ENCODE measurements at places on chromosomes 3 and 15.

GRCh38 chr3:114404590-114404989 lies 110.8 kb downstream of the TIGIT start:
- no peak for DNase-seq

DNA sequence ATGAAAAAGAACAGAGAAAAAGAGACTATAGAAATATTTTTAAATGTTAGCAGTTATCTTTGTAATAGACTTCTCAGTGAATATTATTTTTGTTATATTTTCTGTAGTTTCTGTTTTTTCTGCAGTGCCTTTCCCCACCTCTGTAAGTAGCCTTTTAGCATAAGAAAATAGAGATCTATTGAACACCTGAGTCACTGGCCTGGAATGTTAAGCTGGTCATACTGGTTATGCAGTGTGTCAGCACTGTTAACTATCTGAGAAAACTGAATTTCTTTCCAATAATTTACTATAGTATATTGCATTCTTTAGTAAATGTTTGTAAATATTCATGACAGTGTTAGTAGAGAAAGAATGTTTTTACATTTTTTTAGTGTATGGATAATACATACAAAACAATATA lies 79.8 kb downstream of the NECTIN3 start:
- DNase-seq, result peak; percentile 84

- peak; percentile 79 for DNase-seq
These were observed 15.8 kb upstream of the SEC11A start for GRCh38 chr15:84731774-84732173.

GRCh38 chr3:127954640-127955039 lies 39.6 kb downstream of the KBTBD12 start:
- no peak for DNase-seq

GRCh38 chr3:99953596-99953995 lies 135.9 kb downstream of the CMSS1 start:
- DNase-seq, result peak; percentile 64

DNA sequence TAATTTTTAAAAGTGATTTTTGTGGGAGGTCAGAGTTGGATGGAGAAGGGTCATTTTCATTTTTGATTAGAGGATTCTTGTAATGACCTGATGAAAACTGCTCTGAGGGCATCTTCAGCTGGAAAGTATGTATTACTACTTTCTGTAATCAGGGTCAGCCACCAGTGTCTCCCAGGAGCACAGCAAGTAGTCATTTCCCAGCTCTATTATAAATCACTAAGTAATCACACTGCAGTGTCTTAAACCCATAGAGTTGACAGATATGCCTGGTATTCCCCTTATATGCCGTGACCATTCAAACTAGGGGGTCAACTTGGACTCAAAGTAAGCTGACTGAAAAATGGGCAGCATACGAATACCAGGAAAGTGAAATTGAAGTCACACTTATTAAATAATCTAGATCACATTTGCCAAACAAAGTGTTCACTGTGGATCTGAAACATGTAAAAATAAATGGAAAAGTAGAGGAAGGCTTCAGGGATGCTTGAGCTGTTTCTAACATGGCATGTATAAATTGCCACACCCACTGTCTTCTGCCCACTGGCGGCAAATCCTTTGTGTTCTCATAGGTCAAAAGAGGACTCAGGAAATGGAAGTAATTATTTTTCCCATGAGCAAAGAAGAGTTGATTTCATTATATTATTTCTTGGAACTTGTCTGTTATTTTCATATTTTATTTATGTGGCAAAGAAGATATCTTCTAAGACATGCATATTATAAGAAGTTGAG lies 105.7 kb downstream of the MBNL1 start:
- DNase-seq, result no peak

DNA sequence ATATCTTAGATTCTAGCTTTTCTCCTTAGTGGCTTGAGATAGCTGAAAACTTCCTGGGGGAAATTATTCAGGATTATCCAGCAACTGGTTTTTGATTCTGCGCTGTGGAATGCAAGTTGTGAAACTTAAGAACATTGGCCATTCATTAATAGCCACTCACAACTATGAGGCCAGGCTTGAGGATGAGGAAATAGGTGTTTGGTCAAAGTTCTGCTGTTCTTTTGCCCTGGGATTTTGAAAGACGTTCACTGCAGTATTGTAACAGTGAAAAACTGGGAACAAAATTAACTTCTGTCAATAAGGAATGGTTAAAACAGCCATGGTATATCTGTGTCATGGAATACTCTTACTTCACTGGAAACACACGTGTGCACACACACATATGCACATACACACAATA lies 44.1 kb downstream of the CTXND1 start:
- peak; percentile 95 for DNase-seq

GRCh38 chr3:183342824-183343223 lies 85.6 kb downstream of the MCF2L2 start:
- DNase-seq, result no peak

- DNase-seq, result no peak
These were observed 45.0 kb upstream of the PCSK6 start for GRCh38 chr15:101534376-101534970.

DNA sequence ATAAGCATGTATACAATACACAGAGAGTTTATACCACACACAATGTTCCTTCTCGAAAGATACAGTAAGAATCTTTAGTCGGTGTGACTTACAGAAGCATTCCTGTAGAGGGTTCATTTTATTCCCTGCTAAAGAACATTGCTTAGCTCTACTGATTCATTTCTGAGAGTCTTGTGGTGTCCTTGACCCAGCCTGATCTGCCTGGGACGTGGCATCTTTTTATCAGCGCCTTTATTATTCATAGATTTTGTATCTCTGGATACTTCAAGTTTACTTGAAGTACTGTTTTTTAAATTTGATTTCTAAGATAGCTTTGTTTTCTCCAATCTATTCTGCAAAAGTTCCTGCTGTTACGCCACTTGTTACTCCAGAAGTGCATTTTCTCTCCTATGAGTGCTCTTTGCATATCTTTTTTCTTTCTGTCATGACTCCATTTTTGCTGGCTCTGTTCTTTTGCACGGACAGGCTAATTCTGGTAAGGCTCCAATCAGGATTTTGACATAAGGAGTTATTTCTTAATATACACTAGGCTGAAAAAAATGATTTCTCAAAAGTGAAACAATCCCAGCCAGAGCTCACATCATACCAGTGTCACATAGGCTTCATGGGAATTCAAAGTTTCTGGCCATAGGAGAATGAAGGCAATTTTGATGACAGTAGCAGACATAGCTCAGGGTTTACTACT lies 114.5 kb upstream of the TNIK start:
- DNase-seq, result no peak

DNA sequence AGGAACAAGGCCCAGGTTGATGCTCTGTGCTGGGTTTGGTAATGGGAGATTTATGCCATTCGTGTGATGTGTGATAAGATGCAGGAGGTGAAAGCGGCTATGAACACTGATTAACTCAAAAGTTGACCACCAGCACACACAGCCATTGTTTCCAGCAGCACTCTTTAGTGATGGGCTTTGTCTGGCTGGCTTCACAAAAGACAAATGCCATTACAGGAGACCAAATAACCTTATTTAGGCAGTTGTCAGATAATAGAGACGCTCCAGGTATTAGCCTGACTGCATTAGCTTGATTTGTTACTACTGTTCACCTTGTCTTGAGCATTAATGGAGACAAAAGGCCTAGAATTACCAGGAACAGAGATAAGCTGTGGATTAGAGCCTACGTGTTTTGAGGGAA lies 5.1 kb downstream of the HESX1 start:
- DNase-seq, result no peak

DNA sequence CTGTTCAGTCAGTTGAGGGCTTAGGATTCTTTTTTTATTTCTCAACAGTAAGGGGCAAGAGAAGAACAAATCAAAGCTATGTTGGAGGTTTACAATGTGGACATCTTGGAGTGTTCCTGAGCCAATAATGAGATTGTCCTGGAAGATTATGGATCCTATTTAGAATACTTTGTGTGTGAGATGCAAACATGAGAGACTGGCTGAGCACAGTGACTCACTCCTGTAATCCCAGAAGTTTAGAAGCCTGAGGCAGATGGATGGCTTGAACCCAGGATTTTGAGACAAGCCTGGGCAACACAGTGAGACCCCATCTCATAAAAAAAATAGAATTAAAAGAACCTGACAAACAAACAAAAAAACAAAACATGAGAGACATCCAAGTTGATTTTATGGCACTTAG lies 351.6 kb downstream of the GAP43 start:
- no peak for DNase-seq

DNA sequence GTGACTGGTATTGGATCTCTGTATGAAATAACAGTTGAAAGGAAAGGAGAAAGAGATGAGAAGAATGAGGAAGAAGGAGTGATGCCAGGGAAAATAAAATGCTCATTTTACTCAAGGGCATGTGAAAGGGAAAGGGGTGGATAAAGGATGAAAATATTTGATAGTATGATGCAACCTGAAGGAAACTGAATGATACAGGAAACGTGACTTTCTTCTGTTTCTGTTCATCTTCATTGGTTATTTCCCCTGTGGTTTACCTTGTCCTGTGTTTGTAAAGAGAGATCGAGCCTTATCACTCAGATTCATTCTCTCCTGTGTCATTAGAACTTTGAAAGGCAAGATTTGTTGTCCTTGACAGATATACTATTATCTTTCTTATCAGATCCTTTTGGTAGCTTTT lies 243.6 kb upstream of the SLITRK3 start:
- DNase-seq, result no peak

DNA sequence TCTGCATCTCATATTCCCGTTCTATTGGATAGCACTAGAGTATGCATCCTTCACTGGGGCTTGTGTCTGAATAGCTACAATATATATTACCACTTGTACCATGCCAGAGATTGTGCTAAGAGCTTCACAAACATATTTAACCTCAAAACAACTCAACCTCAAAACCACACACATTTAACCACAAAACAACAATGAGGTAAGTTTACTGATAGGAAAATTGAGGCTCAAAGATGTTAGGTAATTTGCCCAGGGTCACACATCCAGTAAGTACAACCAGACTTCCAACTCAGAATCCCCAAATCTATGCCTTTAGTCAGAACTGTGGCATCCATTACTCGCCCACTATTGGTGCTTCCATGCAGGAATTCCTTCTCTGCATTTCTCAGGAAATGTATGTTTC lies 220.0 kb downstream of the FAM43A start:
- DNase-seq, result peak; percentile 58

DNA sequence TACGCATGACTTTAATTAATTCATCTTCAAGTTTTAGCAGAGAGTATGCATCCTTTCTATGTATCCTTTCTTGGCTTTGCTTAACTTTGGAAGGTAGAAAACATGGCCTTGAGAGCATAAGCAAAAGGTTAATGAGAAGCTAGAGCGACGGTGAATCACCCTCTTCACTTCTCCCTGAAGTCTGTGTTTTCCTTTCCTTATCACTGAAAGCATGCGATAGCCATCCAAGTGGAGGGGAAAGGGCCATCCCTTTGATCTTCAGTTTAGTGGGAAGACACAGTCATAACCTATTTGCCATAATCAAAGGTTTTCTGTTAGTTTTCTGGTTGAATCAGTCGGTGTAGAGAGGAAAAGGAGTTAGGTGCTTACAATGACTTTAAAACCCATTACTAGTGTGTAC lies 354.0 kb upstream of the ROBO2 start:
- peak; percentile 58 for DNase-seq

DNA sequence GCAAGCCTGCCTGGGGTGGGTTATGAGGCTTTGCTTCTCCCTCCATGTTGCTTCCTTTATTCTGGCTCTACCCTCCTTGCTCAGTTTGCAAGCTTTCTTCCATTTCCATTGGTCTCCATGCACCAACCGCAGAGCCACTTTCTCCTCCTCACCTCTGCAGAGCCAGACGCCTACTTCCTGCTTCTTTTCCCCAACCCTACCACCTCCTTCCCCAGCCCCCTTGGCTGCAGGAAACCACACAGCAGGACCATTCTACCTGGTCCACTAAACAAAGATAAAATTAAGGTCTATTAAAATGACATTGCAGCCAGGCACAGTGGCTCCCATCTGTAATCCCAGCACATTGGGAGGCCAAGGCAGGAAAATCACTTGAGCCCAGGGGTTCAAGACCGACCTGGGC lies 10.0 kb upstream of the CAV3 start:
- no peak for DNase-seq

DNA sequence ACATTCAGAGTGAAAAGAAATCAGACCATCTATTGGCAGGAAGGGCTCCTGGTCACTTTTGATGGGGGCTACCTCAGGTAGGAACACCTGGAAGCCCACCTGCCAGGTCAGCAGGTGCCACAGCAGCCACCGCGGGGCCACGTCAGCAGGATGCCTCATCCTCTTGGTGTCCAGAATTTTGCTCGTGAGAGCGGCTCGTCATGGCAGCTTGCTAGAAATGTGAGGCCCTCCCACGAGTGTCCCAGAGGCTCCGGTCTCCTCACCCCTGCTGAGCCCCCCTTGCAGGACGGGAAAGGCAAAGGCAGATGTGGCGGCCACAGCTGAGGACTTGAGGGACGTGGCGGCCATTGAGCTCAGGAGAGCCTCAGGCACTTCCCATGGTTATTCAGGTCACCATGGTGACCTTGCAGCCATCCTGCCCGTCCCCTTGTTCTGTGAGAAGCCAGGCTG lies 129.4 kb downstream of the LRRK1 start:
- no peak for DNase-seq

DNA sequence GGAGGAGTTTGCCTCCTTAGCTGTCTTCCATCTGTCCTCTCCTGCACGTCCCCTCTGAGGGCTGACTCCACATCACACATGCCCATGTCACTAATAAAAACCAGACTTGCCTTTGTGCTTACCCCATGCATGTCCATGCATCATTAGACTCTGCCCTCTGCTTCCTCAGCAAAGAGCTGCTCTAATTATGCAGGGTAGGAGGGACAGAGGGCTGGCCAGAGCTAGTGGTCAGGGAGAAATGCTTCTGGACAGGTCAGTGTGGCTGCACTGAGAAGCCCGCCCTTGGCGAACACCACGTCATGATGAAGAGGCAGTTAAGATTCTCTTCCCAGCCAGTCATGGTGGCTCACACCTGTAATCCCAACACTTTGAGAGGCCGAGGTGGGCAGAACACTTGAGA lies 8.9 kb downstream of the CA12 start:
- peak; percentile 87 for DNase-seq

- DNase-seq, result no peak
These were observed 166.7 kb downstream of the FOXP1 start for GRCh38 chr3:71416876-71417275.

- no peak for DNase-seq
These were observed 121.1 kb downstream of the ROBO2 start for GRCh38 chr3:77160931-77161497.

DNA sequence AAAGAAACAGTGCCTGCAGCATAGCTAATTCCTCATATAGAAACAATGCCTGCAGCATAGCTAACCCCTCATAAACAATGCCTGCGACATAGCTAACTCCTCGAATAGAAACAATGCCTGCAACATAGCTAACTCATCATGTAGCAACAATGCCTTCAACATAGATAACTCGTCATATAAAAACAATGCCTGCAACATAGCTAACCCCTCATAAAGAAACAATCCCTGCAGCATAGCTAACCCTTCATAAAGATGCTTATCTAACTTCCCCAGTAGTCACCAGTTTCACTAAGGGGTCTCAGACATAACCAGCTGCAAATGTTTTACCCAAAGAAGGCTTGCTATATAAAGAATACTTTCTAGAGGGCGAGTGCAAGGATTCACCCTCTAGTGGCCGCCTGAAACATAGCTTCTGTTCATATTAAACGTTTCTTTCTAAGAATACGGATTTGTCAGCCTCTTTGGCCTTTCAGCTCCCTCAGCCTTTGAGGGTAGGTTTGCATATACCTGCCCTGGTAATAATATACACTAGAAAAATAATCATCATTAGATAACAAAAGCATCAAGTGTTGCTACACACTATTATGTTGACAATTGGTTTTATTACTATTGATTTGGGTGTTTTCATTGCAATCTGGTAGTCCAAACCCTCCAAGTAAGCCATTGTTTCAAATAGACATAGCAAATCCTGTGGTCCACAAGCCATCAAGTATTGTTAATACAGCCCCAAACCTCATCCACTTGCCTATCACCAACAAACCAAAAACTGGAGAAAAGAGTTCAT lies 44.4 kb upstream of the FAN1 start:
- peak; percentile 22 for DNase-seq
